ENCODE measurements at places on chromosomes 3 and 15.
A peak's percentile ranks its signal among the peaks of the same experiment; 100 is the strongest.

DNA sequence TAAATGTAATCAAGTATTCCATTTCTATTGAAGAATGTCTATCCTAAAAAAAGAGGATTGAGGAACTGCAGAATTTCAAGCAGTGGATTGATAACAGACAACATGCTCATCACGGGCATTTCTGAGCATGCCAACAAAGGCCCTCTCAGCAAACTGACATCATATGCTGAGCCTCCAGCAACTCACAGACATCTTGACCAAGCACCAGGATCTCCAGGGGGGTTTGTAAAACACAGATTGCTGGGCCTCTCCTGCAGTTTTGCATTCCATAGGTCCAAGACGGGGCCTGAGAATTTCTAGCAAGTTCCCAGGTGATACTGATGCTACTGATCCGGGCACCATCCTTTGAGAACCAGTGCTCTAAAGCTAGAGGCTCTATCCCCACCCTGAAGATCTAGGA, 85.0 kb downstream of the FOXP1 start:
- no peak for DNase-seq

DNA sequence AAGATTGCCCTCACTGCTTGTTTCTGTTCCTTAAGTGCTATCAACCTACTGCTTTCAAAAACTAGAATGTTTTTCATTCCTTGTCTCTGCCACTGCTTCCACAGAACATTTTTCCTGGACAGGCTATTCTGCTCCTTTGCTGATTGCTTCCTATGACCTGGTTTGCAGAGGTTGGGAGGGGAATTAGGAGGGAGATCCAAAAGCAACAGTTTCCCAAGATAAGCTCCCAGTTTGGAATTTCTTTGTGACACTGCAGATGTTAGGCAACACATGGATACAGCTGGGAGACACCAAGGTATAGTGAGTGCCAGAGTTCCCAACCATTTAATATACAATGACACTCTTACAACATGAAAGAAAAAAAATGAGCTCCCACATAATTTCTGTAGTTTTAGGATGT, 1036.5 kb downstream of the ROBO2 start:
- DNase-seq, result no peak

GRCh38 chr3:69300296-69300695, 85.6 kb downstream of the FRMD4B start:
- no peak for DNase-seq

DNA sequence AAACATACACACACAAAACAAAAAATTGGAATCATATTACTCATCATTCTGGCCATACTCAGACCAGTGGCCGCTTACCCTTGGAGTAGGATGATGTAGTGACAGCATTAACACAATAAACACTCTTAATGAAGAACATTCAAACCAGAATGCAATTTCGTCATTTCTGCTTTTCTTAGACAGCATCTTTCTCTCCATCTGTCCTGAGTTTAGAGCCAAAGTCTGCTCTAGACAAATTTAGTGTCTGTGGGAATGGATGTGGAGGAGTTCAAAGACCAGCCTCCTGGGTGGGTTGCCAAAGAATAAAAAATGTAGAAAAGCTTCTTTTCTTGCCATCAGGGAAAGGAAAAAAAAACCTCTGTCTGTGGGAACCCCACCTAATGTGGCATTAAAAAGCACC, 212.4 kb upstream of the POU1F1 start:
- DNase-seq, result no peak

DNA sequence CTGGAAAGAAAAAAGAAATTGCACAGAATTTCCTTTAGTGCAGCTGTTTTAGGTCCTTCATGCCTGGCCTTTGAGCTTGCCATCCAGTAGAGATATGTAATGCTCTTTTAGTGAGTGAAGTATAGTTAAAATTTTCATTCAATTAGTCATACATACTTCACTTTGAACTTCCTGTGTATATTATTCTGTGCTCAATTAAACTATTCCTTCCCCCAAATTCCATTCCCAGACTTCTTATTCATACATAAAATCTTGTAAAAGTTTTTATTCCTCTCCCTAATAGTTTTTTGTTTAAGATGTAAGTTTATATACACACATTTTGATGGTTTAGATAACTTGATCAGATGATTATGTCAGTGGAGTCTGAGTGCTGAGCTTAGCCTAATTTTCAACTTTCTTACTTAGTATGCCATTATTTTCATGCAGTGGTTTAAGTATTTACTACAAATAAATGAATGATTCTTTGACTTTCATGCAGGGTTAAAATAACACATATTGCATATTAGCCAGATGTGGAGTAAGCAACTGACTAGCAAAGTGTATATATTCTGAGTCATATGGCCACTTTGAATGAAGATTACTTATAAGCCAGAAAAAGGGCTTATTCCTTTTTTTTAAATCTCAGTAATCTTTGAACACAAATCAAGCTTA, 42.5 kb upstream of the ABHD10 start:
- no peak for DNase-seq

GRCh38 chr3:56988458-56989168, 71.9 kb upstream of the SPATA12 start:
- peak; percentile 59 for DNase-seq

DNA sequence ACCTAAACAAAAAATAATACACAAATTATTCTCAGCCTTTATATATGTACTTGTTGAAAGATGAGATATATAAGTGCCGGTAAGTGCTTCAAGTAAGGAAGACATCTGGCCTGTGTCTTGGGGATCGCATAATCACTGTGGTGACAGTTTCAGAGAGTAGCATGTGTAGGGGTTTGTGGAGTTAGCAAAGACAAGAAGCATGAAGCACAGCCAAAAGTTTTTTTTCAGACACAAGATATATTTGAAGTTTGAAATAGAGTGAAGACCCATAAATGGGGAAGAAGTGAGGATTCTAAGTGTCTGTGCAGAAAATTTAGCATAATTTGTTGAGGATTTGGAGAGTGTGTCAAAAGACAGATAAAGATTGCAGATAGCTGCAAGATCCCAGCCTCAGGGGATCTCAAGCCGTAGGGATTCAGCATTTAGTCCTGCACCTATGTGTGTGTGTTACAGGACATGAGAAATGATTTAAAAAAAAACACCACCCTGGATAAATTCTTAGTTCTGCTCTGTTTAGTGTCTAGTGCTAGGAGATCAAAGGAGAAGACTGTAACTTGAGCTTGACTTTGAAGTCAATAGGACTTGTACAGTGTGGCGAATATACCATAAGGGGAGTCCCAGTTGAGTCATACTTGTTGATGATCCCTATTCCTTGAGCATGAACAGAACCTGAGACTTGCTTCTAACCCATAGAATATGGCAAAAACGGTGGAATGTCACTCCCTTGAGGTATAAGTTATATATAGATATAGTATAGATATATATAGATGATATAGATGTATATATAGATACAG, 123.9 kb upstream of the GRM7 start:
- DNase-seq, result no peak

- DNase-seq, result no peak
Measured at GRCh38 chr3:190865419-190865818, 2.9 kb upstream of the GMNC start.

DNA sequence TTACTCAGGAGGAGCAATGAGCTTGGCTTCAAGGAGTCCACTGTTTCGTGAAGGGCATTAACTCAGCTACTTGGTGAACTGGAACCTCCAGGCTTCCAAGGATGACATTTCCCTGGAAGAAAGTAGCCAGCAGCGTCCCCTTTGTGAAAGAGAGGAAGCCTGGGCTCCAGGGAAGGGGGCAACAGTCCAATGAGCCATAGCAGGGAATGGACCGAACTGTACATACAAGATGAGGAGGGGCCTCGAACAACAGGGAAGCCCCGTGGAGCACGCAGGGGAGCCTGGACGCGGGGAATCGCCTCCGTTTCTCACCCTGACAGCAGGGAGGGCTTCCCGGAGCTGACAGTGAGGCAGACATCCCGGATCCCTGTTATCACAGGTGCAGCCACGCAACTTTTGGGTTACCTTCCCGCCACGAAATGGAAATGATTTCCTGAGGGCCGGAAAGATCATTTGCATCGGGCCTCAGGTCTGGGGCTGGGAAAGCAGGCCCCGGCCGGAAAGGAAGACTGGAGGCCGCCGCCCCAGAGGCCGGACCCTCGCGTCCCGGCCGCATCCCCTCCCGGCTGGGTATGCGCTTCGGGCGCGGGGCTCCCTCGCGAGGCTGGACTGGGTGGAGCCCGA, 475 bp upstream of the SPINT1 start:
- DNase-seq, result no peak

DNA sequence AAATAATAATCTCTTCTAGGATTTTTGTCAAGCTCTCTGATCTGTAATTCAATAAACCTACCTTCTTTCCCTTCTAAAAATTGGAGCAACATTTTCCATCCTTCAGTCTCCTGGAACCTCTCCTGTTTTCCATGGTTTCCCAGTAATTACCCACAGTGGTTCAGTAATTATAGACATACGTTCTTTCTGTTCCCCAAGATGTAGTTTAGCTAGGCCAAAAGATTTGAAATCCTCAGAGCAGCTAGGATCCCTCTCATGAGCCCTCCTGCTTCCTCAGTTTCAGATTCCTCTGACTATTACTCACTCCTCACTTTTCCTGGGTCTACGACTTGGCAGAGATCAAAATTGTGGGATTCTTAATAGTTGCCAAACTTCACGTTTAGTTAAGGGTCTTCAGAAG, 76.9 kb upstream of the IGSF10 start:
- DNase-seq, result no peak

GRCh38 chr15:45744236-45744589, 109.4 kb downstream of the SQOR start:
- no peak for DNase-seq

DNA sequence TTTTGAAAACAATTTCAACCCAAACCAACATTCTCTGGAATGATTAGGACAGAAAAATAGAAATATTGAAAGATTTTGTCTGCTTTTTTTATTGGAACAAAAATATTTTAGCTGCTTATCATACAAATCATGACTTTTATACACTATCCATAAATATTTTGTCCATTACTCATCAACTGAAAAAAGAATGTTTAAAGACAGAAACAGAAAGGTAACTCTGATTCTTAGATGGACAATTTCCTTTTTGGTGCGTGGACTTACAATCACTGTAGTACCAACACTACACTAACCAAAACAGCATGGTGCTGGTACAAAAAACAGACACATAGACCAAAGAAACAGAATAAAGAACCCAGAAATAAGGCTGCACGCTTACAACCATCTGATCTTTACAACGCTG, 582.8 kb upstream of the CCDC54 start:
- no peak for DNase-seq

DNA sequence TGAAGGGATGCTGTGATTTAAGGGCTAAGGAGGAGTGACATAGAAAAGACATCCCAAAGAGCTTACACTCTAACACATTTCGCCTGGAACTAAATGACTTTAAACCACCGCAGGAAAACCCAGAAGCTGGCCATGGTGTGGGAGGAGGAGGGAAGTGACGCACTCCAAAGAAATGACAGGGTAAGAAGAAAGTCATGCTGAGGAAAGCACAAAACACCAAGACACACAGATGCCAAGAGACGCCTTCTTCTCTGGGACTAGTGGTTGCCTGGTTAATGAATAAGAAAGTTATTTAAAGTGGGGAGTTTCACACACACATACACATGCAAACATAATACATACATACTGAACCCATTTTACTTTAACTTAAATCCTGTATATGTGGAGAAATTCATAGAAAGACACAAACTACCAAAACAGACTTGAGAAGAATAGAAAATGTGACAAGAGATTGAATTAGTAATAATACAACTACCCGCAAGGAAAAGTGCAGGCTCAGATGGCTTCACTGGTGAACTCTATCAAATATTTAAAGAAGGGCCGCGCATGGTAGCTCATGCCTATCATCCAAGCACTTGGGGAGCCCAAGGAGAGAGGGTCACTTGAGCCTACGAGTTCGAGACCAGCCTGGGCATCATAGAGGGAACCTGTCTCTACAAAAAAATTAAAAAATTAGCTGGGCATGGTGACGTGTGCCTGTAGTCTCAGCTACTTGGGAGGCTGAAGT, 125.5 kb downstream of the NSMCE3 start:
- no peak for DNase-seq

DNA sequence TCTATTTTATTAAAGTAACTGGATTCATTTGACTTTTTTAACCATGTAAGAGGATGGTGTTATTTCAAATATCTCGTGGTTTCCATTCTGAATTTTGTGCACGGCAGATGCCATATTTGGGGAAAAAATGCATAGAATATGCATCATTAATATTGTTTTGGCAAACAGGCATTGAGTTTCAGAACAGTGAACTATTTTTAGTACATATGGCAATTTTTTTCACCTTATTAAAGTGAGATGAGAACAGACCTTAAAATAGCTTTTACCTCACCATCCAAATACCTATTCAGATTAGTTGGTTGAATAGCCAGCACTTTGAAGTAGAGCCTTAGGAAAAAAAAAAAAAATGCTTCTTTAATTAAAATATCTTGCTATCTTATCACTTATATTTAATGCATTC, 117.3 kb upstream of the FLNB start:
- DNase-seq, result no peak

GRCh38 chr3:157119369-157119951, 40.5 kb downstream of the CCNL1 start:
- no peak for DNase-seq

- no peak for DNase-seq
Measured at GRCh38 chr15:74172701-74173379, 670 bp upstream of the ISLR start.

GRCh38 chr15:36748366-36749115, 169.1 kb downstream of the CDIN1 start:
- no peak for DNase-seq

- no peak for DNase-seq
Measured at GRCh38 chr3:46908294-46908985, 30.9 kb downstream of the PTH1R start.

GRCh38 chr3:127307112-127307835, 19.4 kb upstream of the PRR20G start:
- no peak for DNase-seq

DNA sequence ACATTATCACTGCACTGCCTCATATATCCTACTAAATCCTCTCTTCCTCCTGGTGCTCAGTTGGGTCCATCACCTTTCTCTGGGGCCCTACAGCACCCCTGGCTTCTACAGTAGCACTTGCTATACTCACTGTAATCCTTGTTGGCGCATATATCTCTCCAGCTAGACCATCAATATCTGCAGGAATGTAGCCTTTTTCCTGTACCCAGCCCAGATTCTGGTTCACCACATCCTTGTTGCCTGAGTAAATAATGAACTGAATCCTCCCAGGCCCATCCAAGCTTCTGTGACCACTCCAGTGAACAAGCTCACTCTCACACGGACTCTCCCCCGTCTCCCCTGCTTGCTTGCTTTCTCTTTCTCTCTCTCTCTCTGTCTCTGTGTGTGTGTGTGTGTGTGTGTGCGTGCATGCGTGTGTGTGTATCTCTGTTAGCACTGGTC, 62.5 kb upstream of the LIPC start:
- no peak for DNase-seq

DNA sequence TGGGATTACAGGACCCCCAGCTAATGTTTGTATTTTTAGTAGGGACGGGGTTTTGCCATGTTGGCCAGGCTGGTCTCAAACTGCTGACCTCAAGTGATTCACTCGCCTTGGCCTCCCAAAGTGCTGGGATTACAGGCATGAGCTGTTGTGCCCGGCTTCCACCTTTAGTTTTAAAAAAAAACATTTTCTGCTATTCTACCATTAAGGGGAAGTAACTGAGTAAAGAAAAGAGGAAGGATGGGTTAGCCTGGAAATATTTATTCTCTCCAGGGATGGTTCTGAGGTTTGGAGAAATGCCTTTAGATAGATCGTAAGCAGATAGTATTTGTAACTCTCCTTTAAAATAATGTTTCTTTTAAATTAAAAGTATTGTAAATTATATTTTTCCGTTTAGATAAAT, 3.1 kb downstream of the AP4E1 start:
- DNase-seq, result no peak

- no peak for DNase-seq
Measured at GRCh38 chr15:69013726-69014406, 629 bp upstream of the NOX5 start.
